ENCODE measurements at places on chromosomes 4 and X. TPM values are rescaled to one million over a fixed set of nuclear protein-coding genes. Genes with fewer than 3 reads are reported as not detected.

Gene NDP
- total RNA-seq: not detected

DNA sequence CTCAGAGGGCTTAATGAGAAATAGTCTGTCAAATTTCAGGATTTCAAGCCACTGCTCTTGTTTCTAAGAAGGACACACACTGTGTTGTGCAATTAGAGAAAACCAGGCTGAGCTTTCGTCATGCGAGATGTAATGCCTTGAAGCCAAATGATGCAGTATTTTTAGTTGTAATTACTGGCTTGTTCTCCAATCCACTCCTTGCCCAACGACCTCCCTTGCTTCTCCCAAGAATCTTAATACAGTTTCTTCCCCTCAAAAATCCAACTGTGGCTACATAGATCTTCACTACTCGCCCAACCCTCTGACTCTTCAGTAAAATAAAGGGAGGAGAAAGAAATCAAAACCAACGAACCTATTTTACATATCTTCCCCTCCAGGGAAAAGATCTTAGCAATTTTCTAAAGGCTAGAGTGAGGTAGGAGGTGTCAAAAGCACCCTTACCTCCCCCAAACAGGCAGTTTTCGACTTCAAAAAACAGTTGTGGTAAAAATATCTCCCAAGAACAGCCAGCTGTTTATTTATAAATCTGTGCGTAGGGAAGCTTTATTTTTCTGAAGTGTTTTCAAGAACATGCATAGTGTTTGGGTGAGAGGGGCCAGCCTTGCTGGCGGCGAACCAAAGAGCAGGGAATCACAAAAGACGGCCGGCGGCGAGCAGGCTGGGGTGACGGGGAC is 68.7 kb downstream of the MGST2 start:
- no peak for DNase-seq

Gene DKK2
- not detected for total RNA-seq

DNA sequence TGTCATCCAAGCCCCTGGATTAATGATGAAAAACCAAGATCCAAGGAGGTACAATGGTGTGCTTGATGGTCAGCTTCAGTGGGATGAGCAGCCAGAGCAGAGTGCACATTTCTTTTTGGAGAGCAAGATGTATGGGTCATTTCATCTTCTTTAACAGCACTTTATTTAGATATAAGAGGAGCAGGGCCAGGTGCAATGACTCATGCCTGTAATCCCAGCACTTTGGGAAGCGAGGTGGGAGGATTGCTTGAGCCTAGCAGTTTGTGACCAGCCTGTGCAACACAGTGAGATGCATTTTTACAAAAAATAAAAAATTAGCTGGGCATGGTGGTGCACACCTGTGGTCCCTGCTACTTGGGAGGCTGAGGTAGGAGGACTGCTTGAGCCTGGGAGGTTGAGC is 45.3 kb upstream of the MAP3K15 start:
- DNase-seq: no peak

Gene NSUN7
- 26.5 TPM for total RNA-seq

GRCh38 chr4:6984612-6985425 is 58.4 kb upstream of the TADA2B start:
- DNase-seq: no peak

DNA sequence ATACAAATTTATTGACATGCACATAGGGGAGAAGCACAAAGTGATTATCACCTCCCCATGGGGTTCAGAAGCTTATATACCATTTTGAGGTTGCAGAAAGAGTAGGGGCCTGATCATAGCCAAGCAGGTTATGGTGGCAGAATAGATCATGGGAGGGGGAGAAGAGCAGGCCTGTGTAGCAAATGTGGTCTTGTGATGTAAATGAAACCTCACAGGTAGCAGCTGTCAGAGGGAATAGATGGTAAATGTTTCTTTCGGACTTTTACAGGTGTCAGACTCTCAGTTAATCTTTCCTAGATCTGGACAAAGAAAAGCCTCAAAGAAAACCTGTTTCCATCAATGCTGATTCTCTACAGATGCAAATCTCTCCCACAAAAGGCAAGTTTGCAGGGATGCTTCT is 84.4 kb downstream of the CFAP299 start:
- DNase-seq: peak; percentile 4

DNA sequence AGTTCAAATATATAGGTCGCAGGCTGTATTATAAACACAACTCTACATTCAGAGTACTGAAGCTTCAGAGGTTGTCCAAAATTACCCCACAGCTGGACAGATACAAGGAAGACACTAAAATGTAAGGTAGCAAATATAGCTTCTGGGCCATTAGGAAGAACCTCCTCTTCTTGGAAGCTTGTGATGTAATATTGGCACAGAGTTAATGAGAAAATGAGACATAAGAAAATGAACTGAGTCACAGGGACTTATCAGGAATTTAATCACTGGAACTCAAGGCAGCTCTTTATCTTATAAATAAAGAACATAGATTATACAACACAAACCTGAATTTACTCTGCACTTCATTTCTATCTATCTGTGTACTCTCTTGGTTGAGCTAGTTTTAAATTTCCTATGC is 344.7 kb downstream of the PCDH10 start:
- DNase-seq: no peak

- DNase-seq: no peak
These were observed 132.2 kb upstream of the KIT start for GRCh38 chr4:54525602-54526001.

DNA sequence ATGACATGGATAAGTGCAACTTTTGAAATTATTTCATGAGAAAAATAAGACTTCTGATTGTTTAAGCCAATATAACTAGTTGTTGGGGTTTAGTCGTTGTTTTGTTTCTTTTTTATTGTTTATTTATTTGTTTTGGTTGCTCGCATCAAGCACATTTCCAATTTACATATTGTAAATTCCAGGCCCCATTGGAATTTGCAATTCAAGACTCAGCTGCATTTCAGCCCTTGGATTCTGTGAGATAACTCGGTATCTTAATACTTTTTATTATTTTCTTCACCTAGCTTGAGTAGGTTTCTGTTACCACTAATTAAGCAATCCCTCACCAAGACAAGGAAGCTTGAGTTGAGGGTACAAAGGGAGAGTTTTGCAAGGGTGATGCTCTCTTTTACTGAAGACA is 318.3 kb upstream of the GATB start:
- DNase-seq: no peak

DNA sequence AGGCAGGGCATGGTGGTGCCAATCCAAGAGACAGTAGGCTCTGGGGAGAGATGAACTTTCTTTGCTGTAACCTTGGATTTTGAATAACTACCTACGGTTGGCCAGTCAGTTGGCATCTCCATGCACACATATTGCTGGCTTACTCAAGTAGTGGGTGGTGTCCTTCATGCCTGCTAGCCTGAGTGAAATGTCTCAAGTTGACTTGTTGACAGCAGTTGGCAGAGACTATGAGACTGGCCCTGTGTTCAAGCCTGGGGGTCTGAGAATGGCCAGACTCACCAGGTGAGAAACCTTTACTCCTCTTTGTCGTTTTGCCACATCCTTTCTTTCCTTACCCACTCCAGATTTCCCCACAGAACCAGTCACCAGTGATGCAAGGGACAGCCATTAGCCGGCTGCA is 173.3 kb downstream of the MID1IP1 start:
- no peak for DNase-seq

DNA sequence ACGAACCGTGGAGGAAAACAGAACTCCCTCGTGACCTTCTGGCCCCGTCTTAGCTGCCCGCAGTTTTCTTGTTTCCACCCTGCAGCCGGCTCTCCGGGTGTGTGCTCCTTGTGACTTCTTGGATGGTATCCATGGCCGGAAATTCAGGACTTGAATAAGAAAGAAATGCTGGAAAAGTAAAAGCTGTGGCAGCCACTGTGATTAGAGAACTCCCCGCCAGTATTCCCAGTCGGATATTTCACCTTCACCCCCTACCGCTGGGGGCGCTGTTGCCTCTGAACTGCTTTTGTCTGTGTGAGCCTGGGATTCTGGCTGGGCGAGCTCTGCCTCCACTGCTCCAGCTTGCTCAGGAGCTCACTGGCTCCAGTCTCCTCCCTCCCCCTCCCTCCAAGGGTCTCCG is 41.5 kb upstream of the CYP4V2 start:
- DNase-seq: no peak

DNA sequence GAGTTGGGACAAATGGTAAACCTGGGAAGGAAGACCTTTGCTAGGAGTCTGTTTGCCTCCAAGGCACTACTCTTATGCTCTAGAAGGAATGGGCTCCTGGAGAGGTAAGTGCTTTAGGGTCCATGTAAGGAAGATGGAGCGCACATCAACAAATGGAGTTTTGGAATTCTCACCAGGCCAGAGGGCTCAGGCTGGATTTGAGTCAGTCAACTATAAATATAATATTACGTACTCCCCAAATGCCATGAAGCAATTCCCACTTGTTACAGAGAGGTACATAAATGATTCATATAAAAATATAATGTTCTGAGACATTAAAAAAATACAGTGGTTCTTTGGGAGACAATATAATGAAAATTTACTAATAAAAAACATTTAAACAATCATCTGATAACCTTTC is 1.6 kb upstream of the SLC9B1 start:
- DNase-seq: no peak

Gene MND1
- 32.1 TPM for total RNA-seq

DNA sequence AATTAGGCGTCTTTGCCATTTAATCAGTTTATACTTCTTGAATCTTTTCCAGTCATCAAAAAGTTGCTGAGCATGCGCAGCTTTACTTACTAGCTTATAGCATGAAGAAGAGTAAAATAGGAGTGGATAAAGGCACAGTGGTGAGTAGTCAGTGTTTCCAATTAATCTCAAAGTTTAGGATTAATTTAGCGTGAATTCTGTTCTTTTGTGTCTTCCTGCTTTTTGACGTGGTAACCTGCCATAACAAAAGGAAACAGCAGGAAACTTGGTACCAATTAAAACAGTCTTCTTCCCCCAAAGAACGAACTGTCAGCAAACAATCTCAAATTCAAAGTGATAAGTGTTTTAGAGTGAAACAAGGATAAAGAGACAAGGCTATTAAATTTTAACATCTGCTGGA is 61.9 kb downstream of the TET2 start:
- DNase-seq: no peak

Gene NUDT10
- 31.7 TPM for total RNA-seq

Gene CT45A1
- total RNA-seq: not detected

- no peak for DNase-seq
These were observed 35.7 kb downstream of the BTC start for GRCh38 chr4:74758551-74759145.

DNA sequence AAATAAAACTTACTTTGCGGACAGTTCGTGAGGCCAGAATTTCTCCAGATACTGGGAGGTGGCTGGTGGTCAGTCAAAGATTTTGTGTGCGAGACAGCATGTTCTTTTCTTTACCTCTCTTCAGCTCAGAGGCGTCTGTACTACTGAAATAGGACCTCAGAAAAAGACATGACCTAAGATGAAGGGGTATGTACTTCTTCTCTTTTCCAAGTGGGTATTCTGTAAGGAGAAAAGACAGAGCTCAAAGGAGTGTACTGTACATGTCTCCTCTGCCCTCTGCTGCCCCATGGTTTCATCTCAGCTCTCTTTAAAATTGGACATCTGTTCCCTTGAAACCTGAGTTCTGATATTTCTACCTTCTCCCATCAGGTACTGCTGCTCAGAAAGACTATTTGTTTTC is 38.1 kb downstream of the SEPTIN11 start:
- DNase-seq: no peak

- no peak for DNase-seq
These were observed 273.9 kb downstream of the TLL1 start for GRCh38 chr4:166146806-166147540.

Gene LNX1
- total RNA-seq: 1.6 TPM

DNA sequence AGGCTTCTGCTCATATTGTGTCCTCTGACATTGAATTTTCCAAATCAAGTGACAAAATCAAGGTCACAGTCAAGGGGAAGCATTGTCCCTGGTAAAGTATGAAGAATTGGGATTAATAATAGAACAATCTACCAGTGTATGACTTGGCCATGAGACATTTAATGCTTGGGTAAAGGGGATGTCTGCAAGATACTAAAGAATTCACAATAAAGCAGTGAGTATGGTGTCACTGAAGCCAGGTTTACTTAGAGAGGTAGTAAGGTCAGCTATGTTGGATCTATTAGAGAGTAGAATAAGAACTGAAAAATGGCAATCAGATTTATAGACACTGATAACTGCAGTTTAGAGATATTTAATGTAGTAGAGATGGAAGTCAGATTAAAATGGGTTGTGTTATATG is 349.2 kb downstream of the BMPR1B start:
- no peak for DNase-seq

Gene ITIH6
- total RNA-seq: not detected

DNA sequence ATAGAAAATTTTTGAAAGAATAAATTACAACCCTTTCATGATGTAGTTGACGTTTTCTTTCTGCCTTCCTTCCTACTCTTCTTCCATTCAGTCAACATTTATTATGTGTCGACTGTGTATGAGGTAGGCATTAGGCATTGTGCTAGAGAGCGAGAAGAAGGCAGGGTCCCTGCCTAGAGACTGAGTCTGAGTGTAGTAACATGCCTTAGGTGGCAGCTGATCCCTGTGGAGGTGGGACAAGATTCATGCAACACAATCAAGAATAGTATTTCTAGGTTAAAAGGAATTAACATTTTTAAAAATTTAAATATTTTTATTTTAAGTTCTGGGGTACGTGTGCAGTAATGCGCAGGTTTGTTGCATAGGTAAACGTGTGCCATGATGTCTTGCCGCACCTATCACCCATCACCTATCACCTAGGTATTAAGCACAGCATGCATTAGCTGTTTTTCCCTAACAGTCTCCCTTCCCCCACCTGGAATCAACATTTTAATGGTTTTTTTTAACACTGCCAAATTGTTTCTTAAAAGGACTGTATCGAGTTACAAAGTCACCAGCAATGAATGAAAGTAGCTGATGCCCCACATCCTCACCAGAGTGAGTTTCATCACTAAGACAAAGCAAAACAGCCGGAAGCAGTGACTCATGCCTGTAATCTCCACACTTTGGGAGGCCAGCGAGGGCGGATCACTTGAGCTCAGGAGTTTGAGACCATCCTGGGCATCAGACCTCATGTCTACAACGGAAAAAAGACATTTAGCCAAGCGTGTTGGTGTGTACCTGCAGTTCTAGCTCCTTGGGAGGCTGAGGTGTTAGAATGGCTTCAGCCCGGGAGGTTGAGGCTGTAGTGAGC is 84.0 kb downstream of the WWC2 start:
- DNase-seq: peak; percentile 39

GRCh38 chr4:153564630-153565525 is 98.7 kb downstream of the TMEM131L start:
- no peak for DNase-seq

DNA sequence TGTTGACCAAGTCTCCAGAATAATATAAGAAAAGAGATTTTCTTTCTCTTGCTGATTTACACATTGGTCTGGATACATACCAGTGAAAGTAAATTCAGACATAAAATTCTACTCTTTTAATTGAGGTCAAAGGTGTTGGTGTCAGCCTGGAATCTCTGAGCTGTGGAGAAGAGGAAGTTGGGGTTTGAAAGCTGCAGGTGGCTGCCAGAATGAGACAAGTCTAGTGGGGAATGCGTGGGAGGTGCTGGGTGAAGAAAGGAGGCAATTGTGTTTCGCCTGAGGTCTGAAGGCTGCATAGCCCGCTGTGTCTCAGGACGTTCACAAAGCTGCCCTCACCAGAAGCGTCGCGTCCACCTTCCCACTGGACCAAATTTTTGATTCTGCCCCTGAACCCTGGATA is 31.2 kb downstream of the PHEX start:
- no peak for DNase-seq
